ENCODE measurements at places on chromosomes 16 and 17. TPM values are rescaled to one million over a fixed set of nuclear protein-coding genes. Genes with fewer than 3 reads are reported as not detected.
A peak's percentile ranks its signal among the peaks of the same experiment; 100 is the strongest.

- no peak for DNase-seq
Measured at GRCh38 chr16:88908307-88908706, 41.8 kb upstream of the PABPN1L start.

DNA sequence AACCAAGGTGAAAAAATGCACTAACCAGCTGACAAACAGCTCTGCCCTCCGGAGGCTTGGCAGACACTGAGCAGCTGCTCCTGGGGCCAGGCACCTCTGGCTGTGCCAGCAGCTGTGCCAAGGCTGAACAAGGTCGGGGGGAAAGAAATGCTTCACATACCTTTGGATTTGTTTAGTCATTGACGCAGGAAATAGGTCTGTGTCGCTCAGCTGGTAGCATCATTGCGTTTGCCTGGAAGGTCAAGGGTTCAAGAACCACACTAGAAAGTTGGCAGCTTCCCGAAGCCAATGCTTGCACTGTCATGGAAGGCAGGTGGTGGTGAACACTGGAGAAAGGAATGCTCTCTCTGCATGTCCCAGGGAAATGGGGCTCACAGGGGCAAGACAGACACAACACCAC, 63.5 kb downstream of the PCTP start:
- DNase-seq, result peak; percentile 97

DNA sequence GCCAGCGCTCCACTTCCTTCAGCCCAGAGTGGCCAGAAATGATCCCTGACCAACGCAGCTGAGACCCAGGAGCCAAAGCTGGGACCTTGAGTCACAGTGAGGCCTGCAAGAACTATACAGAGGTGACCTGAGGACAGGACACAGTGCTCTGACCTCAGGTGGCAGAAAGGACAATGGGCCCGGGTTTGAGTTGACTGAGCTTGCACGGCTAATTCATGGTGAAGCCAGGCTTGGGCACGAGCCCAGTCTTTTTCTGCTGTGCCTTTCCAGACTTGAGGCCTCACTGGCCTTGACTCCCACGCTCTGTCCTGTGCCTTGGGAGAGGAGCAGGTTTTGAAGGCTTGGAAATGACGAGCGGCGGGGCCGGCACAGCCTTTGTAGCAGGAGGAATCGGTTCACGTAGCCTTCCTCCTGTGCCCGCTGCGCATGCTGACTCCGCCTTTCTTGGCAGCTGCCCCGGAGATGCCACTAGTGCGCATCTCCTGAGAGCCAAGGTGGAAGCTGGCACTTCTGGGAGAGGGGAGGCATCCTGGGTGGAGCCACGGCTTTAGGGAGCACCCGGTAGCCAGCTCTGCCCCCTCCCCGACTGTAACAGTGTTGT, 34.9 kb downstream of the NDEL1 start:
- no peak for DNase-seq

DNA sequence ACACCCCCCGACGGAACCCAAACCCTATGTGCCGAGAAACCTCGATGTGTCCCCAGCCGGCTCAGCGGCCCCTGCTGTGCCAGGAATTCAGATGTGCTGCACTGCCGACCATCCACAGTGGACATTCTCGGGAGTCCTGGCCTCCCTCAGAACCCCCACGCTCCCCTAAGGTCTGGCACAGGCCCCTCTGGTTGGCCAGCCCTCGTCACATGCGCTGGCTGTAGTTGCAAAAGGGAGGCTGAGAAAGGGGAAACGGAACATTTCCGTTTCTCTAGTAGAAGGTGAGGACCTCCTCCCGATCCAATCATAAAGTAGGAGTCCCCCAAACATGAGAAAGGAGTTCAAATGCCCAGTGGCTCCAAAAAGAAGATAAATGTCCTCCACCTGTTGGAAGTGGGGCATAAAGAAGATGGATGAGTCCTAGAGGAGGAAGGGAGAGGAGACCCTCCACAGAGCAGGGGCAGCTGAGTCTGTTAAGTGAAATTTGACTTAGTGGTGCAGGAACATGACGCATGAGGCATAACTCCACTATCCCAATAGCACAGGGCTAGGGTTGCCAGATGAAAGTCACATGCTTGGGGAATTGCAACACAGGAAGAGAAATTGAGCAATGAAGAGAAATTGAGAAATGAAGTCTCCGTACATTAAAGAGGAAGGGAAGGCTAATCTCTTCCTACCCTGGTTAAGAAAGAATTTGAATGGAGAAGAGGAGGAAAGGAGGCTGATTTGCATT, 49.3 kb upstream of the WSB1 start:
- peak; percentile 92 for DNase-seq

DNA sequence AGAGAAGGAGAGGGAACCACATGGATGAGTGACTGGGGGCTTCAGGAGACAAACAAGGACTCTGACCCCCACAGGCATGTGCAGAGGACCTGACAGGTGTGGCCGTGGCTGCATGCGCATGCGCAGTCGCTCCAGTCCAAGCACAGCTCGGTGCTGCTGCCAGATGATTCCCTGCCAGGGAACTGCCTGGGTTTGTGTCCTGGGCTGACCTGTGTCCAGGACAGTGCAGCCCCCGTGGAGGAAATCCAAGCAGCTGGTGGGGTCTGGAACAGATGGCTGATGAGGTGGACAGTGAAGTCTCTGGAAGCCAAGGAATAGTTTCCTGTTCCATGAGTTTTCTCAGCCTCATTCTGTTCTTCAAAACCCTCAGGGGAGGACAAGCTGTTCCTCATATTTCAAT, 27.3 kb downstream of the LASP1 start:
- DNase-seq, result peak; percentile 66

- no peak for DNase-seq
Measured at GRCh38 chr16:85387171-85387507, 226.0 kb upstream of the GSE1 start.

DNA sequence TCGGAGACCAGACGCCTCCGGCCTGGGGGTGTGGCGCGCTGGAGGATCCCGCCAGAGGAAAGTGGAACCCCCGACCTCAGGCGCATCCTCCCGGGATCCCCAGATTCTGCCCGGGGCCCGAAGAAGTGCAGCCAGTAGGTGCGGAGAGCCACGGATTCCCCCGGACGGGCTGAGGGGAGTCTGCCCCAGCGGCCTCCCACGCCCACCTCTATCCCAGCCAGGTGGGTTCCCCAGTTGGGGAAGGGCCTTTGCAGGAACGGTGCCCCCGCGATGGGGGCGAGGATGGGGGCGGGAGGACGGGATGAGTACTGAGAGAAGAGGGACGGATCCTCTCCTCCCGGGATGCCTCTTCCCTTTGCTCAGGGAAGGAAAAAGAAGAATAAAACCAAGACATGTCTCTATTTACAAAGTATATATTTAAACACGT, 5.1 kb downstream of the CBX8 start:
- no peak for DNase-seq

GRCh38 chr17:69551212-69552010, 136.9 kb downstream of the MAP2K6 start:
- DNase-seq, result no peak

DNA sequence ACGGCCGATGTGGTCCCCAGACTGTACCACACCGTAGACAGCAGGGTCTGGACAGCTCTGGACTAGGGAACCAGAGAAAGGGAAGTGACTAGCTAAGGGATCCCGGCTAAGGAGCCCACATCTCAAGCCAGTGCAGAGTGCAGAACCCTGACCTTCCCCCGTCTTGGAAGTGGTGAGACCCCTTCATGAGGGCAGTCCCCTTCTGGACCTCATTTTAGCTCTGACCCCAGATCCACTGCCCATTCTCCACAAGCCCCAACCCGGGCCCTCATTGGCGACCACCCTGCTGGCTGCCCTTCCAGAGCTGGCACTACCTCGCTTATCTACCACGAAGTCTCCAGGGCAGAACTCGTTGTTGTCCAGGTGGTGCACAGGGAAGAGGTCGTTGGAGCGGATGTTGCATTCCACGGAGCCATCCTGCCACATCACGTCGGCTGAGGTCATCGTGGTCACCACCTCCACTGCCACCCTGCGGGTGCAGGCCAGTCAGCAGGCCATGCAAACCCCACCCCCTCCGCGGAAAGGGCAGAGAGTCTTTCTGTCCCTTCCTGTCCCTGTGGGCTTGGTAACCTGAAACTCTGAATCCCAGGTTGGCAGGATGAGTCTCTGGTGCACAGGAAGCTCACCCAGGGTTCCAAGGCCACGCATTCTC, 14.2 kb downstream of the SPHK1 start:
- DNase-seq, result no peak

DNA sequence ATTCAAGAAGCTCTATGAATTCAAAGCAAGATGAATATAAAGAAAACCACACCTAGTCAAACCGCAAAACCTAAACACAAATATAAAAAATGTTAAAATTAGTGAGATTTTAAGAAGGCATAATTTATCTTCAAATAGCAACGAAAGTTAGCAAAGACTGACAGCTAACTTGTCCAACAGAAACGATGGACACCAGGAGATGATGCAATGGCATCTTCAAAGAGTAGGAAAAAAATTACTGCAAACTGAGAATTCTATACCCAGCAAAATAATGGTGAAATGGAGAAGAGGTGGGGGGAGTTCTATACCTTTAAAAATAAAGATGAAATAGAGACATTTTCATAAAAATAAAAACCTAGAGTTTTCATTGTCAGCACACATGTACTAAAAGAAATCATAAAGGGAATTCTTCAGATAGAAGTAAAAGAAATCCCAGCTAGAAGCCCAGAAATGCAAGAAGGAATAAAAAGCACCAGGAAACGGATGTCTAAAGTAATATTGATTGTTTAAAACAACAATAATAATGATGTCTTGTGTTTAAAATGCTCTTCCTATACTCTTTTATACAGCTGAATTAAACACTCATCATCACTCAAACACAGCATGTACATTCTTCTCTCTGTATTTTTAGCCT, 24.6 kb upstream of the TANC2 start:
- no peak for DNase-seq

DNA sequence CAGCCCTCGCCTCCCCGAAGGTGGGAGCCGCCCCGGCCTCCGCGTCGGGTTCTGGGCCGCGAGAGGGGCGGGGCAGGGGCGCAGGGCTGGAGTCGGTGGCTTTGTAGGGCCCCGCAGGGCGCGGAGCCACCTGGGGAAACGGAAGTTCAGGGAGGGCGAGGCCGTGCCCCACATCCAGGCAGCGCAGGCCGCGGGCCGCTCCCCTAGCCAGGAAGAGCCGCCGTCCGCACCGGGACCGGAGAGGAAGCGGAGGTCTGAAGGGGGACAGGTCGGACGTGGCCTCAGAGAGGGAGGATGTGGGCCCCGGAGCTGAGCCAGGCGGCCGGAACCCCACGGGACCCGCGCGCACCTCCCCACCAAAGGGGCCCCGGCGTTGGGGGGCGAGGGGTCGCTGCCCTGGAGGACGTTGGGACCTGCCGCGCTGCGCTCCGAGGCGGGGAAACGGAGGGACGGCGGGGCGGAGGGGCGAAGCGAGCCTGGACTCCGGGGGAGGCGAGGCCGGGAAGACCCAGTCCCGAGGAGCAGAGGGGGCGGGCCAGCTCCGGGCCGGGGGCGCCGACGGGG, 482 bp upstream of the SLC16A3 start:
- no peak for DNase-seq

GRCh38 chr17:8894202-8894671, 26.8 kb upstream of the PIK3R6 start:
- DNase-seq, result no peak

DNA sequence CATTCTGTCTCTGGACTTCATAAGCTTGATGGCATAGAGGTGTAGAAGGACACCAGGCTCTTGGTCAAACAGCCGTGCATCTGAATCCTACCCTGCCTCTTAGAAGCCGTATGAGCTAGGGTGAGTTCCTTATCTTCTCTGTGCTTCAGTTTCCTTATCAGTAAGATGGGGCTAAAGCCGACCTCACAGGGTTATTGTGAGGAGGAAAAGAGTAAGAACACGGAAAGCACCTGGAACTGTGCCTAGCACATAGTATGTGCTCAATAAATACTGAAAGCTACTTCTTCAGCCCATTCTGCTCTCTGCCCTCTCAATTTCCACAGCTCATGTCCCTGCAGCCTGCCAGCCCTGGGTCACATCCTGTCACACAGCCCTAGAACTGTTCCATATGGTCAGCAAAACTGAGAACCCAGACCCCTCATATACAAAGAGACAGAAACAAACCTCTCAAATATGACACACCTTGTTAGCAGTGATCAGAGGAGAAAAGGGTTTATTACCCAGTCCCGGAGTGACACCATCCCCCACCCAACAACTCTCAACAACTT, 17.0 kb upstream of the UBTF start:
- DNase-seq, result peak; percentile 59

- no peak for DNase-seq
Measured at GRCh38 chr17:44990994-44991393, 22.9 kb upstream of the C1QL1 start.

GRCh38 chr17:63516910-63517824, 6.0 kb upstream of the KCNH6 start:
- DNase-seq, result no peak

- no peak for DNase-seq
Measured at GRCh38 chr16:85570735-85571562, 42.2 kb upstream of the GSE1 start.

DNA sequence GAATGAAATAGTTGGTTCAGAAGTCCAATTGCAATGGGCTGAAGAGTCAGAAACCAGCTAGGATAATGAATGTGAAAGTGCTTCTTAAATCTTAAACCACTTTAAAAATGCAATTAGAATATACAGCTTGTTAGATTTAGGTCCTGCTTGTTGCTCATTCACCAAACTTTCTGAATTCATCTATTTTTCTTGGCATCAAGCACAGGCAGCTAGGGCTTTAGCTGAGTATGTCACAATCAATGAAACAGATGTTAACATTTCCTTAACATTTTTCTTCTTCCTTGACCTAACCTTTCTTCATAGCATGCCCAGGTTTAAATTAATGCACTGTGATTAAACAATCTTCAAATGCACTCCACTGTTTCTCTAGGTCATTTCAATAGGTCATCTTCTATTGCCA, 14.4 kb downstream of the KIF2B start:
- DNase-seq, result no peak

- DNase-seq, result no peak
Measured at GRCh38 chr17:36937959-36938565, 787 bp downstream of the LHX1 start.

DNA sequence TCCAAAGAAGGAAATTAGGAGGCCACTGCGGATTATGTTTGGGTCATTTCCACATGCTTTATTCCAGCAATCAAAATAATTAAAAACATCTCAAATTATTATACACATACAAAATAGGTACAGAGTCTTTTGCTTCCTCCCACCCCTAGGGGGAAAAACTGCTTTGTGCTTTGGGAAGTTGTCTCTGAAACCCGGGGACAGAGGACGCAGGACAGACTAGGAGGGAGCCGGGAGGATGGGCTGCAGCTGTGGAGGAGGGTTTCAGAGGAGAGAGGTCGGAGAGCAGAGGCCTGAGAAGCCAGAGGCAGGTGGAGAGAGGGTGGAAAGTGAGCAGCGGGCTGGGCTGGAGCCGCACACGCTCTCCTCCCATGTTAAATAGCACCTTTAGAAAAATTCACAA, 17.4 kb downstream of the COL1A1 start:
- DNase-seq, result no peak

Gene CCL7
- total RNA-seq, result 0.13 TPM

Gene USH1G
- total RNA-seq, result not detected

Gene TNFRSF13B
- not detected for total RNA-seq

Gene DHX40
- total RNA-seq, result 39.1 TPM
